RCC 7860 (cell line): ENCODE measurements at places on chromosomes 12 and 14.

- no peak for DNase-seq
Measured at GRCh38 chr14:80356413-80356812, 145.1 kb upstream of the DIO2 start.

DNA sequence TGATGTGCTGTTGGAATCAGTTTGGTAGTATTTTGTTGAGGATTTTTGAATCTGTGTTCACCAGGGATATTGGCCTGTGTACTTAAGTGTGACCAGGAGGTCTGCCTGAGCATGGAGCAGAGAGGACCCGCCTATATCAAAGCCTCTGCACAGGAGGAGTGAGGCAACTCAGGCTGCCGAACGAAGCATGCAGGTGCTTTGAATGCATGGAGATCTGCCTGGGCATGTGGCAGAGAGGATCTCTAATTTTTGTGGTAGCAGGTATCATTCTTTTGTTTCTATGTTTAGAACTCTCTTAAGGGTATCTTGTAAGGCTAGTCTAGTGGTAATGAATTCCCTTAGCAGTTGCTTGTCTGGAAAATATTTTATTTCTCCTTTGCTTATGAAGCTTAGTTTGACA lies 26.9 kb downstream of the RAB3IP start:
- no peak for DNase-seq

DNA sequence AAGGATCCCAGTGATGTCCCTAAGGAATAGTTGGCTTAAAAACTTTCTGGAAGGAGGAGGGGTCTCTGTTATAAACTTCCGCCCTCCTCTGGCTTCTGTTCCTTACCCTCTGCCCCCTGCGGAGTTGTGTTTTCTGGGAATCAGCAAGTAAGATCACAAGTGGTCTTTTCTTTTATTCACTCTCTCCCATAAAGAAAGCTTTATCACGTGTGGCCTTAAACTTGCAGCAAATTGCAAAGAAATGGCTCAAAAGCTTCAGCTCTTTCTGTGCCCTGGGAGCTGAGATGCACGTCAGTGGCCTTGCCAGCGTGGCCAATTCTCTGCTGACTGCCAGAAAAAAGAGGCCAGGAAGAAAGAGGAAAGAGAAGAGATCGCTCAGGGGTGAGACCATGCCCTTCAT lies at the start of gene SLCO1C1:
Gene SLCO1C1 (plus strand): TSS at position 101 of the 400 bp plus-strand sequence. CDS start 4,245 bp downstream, outside the sequence.
- DNase-seq = no peak

GRCh38 chr14:103418481-103418818 lies 33.2 kb downstream of the MARK3 start:
- no peak for DNase-seq

- DNase-seq = peak; percentile 14
Measured at GRCh38 chr14:81206115-81206514, 14.6 kb downstream of the GTF2A1 start.

- DNase-seq = no peak
Measured at GRCh38 chr12:116837097-116837496, 44.1 kb downstream of the HRK start.

GRCh38 chr14:21219120-21219519 lies 50.1 kb downstream of the HNRNPC start:
- no peak for DNase-seq

DNA sequence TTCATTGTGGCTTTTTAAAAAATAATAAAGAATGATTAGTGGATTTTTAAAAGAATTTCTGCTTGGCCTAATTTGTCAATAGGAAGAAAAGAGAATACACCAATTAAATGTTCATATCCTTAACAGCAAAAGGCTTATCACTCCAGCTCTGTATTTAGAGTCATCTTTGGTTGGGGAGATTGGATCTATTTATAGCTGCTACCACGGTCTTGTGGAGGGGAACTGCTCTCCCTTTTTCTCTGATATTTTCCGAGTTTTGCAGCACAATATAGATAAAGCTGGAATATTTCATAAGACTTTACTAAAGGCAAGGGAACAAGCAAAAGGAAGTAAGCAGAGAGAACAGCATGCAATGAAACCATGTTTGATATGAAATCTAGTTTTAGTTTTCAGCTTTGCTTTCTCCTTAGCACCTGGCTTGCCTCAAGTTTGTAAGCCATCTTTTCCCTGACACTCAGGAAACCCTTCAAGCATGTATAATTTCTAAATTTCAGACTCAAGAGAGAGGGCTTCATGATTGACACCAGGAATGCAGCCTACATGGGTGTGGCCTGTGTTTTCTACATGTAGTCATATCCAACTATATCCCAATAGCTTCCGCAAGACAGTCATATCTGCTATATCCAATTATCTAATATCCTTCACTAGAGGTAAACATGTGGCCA lies 35.2 kb downstream of the BRMS1L start:
- no peak for DNase-seq

GRCh38 chr14:55336162-55336561 lies 64.9 kb downstream of the FBXO34 start:
- DNase-seq = no peak

DNA sequence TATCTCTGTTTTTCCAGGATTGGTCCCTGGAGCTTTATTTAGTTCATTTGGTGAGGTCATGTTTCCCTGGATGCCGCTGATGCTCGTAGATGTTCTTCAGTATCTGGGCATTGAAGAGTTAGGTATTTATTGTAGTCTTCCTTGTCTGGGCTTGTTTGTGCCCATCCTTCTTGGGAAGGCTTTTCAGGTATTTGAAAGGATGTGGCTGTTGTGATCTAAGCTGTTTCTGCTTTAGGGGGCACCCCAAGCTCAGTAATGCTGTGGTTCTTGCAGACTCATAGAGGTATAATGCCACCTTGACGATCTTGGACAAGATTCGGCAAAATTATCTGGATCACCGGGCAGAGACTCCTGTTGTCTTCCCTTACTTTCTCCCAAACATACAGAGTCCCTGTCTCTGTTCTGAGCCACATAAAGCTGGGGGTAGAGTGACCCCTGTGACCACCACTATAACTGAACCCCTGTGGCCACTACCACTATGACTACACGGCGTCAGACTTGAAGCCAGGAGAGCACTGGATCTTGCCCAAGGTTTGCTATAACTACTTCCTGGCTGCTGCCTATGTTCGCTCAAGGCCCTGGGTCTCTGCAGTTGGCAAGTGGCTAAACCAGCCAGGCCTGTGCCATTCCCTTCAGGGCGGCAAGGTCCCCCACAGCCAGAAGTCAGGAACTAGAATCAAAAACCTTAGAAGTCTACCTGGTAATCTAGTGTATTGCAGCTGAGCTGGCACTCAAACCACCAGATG lies 40.9 kb downstream of the FGD4 start:
- DNase-seq = no peak

GRCh38 chr12:31951939-31952338 lies 7.3 kb upstream of the RESF1 start:
- no peak for DNase-seq

- no peak for DNase-seq
Measured at GRCh38 chr14:104138718-104139459, 502 bp downstream of the KIF26A start.

GRCh38 chr12:49671031-49671765 lies 36.0 kb downstream of the FMNL3 start:
- no peak for DNase-seq

DNA sequence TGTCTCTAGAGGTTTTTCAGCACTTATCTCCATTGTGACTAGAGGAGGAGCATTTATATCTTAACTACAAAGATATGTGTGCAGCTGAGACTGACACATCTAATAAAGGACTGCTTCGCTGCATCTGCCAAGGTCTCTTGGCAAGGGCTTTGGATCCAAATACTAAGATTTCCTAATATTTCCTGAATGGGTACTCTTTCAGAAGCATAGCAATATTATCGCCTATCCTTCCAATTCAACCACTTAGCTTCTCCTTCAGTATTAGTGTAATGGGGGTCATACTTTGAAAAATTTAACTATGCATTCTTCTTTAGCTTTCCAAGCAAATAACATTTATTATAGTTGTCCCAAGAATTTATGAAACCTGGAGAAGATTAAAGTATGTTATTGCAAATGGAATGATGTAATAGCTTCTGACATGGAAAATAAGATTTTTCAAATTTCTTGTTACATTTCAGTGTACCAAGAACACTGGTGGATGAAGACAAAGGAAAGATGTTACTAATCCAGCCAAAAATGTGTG lies 243.0 kb upstream of the PDE3A start:
- DNase-seq = no peak

- DNase-seq = no peak
Measured at GRCh38 chr14:84024231-84024820, 1505.6 kb upstream of the FLRT2 start.

GRCh38 chr12:109994401-109995175 lies 1.6 kb downstream of the GIT2 start:
- DNase-seq = no peak

- DNase-seq = no peak
Measured at GRCh38 chr12:119075222-119075787, 94.0 kb downstream of the SRRM4 start.

DNA sequence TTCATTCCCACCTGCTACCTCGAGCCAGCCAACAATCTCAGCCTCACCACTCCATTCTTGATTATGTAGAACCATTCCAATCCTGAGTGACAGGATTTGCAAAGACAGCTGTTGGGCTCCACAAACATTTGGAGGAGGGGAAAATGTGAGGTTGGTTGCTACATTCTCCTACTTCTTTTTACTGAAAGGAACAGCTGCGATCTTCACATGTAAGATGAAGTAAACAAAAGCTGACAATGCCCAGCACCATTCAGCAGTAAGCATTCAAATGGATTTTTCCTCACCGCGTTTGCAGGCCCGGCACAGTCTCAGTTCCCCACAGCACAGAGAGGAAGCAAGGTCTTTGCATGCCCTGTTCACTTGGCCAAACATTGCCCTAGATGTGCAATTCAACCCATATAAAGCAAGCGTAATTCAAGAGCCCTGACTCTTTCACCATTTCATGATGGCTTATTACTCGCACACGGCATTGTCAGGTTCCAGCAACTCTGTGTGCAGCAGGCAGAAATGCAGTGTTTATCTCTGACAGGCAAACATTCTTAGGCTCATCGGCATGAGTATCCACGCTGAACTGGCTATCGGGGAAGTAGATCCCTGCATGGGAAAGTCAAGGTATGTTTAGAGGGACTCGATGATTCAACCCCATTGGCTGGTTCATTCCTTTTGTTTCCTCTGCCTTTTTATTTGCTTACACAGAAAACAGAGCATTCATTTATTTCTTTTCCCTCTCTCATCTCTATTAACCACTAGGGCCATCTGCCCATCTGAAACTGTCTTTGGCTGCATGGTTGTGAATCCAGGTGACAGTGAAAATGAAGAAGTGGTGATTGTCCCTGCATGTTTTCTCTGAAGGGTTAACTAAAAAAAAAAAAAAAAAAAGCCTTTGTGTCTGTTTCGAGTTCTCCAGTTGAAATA lies 236.1 kb upstream of the PLEKHG7 start:
- DNase-seq = no peak

- DNase-seq = no peak
Measured at GRCh38 chr14:91891721-91892220, 24.4 kb upstream of the TC2N start.

DNA sequence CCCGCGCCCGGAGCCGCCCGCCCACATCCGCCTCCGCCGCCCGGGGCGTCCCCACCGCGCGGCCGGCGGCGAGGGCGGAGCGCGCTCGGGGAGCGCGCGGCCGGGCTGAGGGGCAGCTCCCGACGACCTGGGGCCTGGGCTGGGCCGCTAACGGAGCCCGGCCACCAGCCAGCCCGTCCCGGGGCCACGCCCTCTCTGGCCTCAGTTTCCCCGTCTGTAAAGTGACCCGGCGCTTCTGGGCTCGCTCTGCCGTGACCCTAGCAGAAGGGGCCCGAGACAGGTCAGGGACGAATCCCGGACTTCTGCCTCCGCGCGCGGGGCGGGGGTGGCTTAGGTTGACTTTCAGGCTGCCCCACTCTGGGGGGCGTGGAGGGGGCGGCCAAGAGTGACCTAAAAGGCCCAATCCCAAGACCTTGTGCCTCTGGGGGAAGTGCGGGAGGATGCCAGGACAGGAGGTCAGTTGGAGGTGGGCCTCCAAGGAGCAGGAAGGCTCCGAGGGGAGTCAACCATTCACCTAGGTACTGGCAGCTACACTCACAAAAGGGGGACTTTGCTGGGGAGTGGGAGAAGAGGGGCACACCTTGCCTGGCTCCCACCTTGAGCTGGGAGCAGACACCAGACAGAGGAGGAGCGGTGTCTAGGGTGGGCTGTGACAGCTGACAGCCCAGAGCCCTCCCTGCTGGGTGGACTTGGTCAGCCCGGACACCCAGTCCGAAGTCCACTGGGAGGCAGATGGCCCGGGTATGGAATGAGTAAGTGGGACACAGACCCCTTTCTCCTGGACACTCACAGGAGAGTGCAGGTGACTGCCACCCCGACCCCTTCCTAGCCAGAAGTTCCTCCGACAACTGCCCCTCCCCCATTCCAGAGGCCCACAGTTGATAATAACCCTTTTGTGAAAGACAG lies 486 bp upstream of the AKT1 start:
- no peak for DNase-seq

- no peak for DNase-seq
Measured at GRCh38 chr14:39991041-39991440, 558.8 kb upstream of the FBXO33 start.

- peak; percentile 83 for DNase-seq
Measured at GRCh38 chr14:68089146-68089731, 269.7 kb downstream of the RAD51B start.

DNA sequence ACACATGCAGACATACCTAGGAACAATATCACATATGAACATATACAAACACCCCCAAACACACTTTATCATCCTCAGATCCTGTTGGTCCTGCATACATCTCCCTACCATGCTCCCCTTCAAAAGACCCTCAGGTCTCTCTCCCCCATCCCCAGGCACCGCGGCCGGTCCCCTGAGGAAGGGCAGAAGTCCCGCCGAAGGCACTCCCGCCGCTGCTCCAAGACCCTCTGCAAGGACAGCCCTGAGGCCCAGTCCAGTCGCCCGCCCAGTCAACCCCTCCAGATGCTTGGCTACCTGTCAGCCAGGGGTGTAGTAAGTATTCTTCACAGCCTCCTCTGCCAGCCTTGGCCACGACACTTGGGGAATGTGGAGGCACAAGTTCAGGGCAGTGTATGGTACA lies 48.2 kb upstream of the HSPB8 start:
- DNase-seq = no peak

GRCh38 chr12:5577211-5577612 lies 145.3 kb downstream of the NTF3 start:
- no peak for DNase-seq

DNA sequence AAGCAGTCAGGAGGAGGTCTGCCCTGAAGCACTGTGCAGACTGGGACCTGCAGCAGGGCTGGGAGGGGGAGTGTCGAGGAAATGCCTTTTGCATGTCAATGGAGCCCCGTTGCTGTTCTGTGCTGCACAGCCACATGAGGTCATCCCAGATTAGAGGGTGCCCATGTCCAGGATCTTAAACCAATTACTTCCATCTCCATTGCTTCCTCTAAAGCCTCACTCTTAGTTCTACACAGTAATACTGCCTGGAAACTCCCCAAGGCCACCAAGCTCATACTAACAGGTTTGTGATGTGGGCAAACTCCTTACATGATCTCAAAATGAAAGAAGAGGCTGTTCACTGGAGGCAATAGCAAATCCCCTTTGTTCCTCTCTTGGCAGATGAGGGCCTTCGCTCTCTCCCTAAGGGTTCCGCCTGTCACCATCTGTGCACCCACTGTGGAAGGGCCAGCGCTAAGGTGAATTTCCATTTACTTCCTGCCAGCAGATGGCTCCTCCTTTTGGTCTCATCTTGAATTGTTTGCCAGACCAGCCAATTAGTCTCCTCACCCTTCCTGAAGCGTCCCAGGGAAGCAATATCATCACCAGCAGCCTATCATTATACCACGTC lies 35.4 kb upstream of the LTA4H start:
- DNase-seq = no peak
